ENCODE measurements at places on chromosomes 5 and 9.

GRCh38 chr5:115542086-115542485, 2.5 kb downstream of the FEM1C start:
- no peak for DNase-seq

DNA sequence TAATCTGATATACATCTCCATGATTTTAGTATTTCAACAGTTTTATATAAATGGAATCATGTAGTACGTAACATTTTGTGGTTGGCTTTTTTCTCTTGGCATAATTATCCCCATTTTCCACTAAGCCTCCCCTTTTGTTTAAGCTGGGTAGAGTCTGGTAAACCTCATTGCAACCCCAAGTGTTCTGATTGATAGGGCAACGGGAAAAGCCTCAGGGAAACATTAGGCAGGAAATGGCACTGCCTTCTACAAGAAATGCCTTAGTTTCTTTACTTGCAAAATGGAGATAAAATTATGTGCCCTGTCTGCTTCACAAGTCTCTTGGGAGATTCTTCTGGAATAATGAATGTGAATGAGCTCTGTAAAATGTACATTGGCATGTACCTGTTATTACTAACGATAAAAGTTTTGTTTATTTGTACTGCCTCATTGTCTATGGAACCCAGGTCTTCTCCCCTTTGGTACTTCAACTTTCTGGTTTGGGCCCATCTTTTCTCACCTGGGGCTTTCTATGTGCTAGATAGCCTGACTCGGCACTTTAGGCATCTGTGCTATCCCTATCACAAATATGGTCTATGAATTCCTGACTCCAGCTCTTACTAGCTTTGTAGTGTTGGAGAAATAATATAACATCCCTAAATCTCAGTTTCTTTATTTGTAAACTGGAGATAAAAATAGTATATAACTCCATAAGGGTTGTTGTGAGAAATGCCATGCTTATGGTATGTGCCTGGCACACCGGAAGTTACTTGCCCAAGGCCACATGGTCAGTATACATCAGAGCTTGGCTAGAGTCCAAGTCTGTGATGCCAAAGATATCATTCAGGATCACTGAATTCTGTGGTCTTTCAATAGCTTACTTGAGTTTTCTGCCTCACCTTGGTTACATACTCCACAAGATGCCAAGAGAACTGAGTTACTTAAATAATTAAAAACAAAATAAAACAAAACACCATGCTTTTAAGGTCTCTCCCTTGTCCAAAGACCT, 48.2 kb upstream of the ZNF169 start:
- no peak for DNase-seq

- DNase-seq: no peak
Observed at GRCh38 chr5:74414228-74414627, 226.3 kb downstream of the ENC1 start.

DNA sequence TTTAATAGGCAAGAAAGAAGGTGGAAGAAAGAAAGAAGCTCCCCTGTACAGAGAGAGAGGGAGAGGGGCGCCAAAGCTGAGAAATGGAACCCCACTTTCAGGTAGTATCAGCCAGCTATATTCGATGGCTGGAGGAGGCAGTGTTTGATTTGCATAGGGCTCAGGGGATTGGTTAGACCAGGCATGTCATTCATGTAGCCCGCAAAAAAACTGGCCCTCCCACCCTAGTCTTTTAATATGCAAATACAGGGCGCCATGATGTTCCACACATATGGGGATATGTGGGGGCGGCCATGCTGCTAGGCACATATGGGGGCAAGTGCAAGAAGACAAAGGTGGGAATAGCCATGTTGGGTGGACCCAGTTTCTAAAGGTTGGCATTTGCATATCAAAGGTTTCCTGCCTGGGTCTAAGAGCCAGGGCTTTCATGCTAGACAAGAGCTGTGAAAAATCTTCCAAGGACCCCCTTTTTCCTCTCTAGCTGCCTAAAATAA, 174.4 kb upstream of the ADRA1B start:
- DNase-seq: no peak

GRCh38 chr5:170092455-170093101, 13.1 kb upstream of the FOXI1 start:
- no peak for DNase-seq

All from HTR-8/SVneo (cell line).